Stimulated activated CD8-positive, alpha-beta memory T cell treated with anti-CD3 and anti-CD28 coated beads, Interleukin-15, amount 100 ng/mL, for 48 hours (primary cell): ENCODE measurements at places on chromosomes 12 and 14.

DNA sequence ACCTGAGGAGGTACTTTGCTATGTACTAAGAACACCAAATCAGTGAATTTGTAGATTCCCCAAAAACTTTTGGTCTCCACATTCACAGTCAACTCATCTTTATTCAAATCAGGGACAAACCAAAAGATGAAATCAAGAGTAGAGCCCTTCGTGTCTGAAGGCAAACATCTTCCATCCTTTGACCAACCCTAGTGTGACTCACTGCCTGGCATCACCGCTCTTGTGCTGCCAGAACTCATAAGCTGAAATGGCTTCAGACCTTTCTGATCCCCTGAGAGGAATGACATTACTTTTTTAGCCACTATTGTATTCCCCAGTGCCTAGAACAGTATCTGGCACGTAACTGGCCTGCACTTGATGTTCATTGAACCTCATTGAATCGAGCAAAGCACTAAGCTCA, 50.1 kb downstream of the GOLGA5 start:
- peak; percentile 31 for DNase-seq

DNA sequence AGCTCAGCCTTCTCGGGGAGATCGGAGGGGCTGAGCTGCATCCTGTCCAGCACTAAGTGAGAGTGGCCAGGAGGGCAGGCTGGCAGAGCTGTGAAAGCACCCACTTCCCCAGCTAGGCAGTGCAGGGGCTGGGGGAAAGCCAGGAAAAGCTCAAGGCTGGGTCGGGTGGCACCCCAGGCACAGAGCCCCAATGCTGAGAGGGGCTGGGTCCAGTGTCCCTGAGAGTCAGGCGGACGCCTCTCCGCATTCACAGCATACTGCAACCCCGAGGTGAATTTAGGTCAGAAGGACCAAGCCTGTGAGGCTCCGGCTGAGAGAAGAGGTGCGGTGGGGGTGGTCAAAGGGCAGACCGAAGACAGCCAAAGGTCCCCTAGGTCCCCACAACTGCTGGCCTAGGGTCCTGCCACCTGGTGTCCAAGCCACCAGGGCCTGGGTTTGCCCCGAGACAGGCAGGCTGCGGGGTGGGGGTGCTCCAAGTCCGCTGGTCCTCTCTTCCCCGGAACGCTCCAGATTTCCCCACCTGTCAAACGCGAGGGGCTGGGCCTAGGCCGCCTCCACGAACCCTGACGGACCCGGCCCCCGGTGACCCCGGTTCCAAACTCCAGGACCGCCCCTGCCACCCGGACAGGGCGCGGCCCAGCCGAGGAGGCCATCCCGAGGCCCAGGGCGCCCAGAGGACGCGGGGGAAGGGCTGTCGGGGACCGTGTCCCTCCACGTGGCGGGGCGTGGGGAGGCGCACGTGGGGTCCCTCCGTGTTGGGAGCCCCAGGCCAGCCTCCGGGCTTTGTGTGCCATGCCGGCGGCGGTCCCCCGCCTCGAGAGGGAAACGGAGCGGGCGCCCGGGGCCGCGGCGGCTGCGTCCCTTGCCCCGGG, 527 bp downstream of the CAMKK2 start:
- DNase-seq: no peak

- no peak for DNase-seq
Observed at GRCh38 chr12:43054085-43054484, 464.5 kb upstream of the PRICKLE1 start.

- DNase-seq: peak; percentile 50
Observed at GRCh38 chr14:21104448-21105060, 3.7 kb downstream of the TMEM253 start.

GRCh38 chr14:32710231-32710671, 228.4 kb upstream of the NPAS3 start:
- DNase-seq: no peak

DNA sequence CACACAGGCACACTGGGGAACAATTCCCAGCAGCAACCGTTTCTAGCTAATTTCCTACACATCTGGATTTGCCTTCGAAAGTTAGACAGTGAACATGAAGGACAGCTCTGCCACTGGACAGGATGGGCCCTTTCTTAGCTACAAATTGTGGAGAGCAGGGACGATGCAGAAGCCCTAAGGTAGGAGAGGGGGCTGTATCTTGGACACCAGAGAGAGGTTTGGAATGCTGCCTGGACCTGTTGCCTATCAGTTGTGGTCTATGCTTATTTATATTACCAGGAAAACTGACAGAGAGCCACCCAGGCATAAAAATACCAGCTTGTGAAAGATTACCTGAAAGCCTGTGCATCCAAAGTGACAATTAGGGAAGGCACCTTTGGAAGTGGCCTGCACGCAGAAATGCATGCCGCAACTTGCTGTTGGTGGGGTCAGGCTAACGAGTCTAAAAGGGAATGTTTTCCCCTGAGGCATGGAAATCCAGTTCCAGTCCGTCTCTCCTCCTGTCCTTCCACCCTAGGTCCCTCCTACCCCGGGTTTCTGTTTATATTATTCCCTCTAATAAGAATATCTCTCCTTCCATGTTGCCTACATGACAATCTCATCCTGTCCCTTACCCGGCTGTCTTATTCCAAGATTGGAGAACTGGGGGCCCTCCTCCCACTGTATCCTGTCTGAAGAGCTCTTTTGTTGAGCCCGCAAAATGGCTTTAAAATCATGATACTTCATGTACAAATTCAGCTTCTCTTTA, 60.2 kb downstream of the MDM2 start:
- DNase-seq: no peak

DNA sequence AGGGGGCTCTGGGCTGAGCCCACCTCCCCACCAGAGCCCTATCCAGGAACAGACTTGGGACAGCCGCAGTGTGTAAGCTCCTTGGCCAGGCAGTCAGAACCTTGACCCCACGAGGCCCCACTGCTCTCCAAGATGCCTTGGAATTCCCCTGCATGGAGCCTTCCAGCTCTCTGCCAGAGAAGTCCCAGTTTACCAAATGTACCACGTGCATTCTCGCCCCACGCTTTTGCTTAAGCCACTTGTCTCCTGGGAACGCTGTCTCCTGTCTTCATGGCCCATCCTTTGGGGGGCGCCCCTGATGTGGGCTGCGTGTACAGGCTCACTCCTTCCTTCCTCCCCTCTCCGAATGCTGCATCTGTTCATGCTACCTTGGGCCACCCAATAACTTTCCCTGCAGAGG, 7.9 kb downstream of the FAIM2 start:
- DNase-seq: no peak

DNA sequence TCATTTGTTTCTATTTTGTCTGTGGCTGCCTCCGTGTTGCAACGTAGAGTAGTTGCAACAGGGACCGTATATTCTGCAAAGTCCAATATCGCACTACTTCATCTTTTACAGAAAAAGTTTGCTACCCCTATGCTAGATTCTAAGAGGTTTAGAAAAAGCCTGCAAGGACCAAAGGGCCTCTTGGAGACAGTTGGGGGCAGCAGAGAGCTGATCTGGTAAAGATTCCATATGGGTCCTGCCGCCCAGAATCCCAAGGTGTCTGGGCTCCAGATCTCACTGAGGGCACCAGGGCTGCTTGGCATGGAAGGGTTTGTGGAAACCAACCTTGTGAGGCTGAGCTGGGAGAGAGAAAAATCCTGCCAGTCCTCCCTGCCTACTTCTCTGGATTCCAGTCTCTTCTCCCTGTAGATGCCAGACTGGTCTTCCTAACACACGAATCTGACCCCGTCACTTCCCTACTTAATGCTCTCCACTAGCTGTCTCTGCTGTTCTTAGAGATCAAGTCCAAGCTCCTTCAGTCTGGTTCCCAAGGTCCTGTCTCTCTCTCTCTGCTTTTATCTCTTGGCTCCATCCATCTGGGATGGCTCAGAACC, 74.6 kb downstream of the GLRX5 start:
- DNase-seq: no peak

GRCh38 chr12:51661199-51661598, 70.2 kb downstream of the SCN8A start:
- no peak for DNase-seq

DNA sequence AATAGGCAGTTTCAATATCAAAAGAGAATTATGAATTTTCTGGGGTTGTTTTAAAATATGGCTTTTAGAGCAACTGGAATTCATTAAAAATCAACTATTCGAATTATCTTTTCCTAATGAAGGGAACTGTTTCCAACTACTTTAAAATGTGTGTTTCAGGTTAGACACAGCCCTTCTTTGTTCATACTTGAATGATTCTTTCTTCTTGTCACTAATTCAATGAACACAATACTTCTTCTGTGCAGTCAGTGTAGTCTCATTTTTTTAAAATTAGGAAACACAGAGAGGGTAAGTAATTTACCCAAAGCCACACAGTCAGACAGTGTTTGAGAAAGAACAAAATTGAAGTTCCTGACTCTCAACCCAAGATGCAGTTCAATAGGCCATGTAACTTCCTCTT, 414.0 kb downstream of the CCDC91 start:
- DNase-seq: no peak

- DNase-seq: no peak
Observed at GRCh38 chr14:87306409-87307168, 686.4 kb downstream of the GALC start.

- DNase-seq: no peak
Observed at GRCh38 chr14:44700184-44700583, 193.1 kb upstream of the FSCB start.

DNA sequence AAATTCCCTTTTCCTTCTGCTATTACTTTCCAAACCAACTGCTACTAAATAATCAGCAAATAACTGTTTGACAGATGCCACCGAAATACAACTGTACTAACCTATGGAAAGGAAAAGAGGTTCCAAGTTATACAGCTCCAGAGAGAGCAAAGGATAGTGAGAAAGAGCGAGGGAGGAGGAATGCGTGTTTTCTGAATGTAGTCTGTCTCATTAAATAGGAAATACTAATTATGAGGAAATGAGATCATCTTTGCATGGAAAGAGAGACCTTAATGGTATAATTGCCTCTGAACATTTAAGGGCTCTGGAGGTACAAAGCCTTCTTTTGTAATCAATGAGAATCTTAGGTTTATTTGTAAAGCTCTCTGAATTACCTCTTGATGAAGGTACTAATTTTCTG, 195.2 kb downstream of the APAF1 start:
- no peak for DNase-seq

DNA sequence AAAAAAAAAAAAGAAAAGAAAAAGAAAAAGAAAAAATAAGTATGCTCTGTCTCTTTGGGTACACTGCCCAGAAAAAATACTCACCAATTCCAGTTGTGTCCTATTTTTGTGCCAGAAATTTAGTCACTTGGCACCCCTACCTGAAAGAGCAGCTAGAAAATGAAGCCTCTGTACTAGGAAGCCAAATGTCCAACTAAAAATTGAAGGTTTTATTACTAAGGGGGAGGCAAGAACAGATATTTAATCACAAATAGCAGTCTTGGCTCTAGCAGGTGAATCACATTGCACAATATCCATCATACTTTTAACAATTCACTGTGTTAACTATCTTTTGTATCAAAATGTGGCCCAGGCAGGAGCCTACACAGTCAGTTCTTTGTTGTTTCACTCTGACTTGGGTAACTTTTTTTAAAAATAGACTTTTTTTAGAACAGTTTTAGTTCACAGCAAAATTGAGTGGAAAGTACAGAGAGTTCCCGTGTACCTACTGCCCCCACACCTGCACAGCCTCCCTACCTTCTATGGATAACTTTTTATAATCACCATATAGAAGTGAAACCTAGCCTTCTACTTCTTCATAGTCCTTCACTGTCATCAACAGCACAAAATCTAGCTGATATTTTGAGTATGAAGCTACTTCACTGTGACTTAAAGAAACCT, 87.1 kb upstream of the ATF7IP start:
- no peak for DNase-seq

- DNase-seq: no peak
Observed at GRCh38 chr12:40110586-40110985, 4.7 kb upstream of the SLC2A13 start.

DNA sequence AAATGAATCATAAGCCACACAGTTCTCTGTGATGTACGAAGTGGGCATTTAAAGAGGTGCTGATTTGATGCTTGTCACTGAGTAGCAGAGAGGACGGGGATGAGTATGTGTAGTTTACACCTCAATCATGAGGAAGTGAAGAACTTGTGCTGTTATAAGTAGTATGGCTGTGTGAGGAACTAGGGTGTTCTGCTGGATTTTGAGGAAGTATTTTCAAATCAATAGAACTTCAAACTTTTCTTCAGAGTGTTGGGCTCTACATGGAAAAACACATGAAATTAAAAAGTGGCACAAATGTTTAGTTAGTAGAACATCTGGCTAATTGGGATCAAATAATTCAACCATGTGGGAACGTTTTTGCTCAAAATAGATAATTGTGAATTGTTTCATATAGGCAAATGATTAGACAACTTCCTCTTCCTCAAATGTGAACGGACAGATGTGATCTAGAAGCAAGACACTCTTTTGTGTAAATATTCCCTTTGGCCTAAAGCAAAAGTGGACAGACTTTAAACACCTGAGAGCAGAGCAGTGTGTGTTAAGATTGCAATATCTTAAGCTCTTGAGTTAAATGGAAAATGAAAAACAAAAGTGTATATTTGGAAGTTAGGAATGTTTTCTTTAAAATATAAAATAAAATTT, 168.5 kb downstream of the NAV3 start:
- DNase-seq: no peak

DNA sequence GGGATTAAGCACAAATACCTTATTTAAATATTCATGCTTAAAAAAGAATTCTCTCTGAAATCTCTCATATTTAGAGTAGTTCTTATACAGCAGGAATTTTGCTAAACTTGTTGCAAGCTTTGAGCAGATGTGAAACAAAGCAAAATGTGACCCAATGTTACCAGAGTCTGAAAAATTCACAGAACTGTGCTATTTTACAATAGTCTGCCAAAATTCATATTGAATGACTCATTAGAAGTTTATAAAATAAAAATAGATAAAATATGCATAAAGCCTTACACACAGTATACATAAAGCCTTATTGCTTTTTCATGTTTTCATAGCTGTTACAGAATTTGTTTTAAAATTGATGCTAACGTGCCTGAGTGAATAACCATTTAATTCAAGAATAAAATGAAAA, 17.8 kb upstream of the RHOJ start:
- DNase-seq: no peak

GRCh38 chr12:6700646-6701051, at the start of gene PIANP:
Gene PIANP (minus strand): TSS chr12:6700815. CDS start chr12:6698061, 2,754 bp downstream.
- DNase-seq: no peak

DNA sequence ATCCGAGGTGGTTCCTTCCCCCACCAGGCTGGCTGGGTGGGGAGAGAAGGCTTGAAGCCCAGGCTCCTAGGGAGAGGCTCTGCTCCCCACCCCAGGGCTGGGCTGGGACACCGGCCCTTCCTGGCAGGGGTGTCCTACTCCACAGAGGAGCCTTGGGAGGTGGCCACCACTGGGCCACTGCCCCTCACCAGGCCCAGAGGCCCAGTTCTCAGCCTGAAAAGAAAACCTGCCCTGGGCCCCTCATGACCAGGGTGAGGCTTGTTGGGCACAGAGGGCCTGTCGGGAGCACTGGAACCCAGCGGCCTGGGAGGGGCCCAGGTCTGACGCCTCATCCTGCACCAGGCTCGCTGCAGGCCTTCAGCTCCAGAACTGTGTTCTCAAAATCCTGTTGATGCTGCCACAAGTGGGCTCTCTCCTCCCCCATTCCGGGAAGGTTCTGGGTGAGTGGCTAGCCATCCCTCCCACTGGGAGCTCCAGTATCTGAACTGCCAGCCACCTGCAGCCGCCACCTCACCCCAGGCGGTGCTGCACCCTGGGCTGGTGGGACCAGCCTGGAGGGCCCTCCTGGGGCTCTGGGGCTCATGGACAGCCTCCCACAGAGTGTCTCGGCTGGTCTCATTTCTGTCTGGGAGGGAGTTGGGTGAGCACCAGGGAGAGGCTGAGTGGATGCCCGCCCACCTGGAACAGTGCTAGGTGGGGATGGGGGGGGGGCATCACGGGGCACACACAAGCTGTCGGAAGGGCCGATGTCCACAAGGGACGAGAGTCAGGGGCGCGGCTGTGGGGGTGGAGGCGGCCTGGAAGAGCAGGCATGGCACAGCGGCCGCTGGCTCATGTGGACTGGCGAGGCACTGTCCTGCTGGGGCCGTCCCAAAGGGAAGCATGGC, 11.8 kb downstream of the BAG5 start:
- no peak for DNase-seq
